Sigmoid colon (tissue), 7 donors: ENCODE measurements at places on chromosomes 2 and 18. TPM values are rescaled to one million over a fixed set of nuclear protein-coding genes. Genes with fewer than 3 reads are reported as not detected.

MOCOS gene
- total RNA-seq, result 0.49 TPM

- DNase-seq, result no peak
Observed at GRCh38 chr2:62307469-62308389, 111.8 kb downstream of the B3GNT2 start.

RND3 gene
- 28.9 TPM for total RNA-seq

GRCh38 chr2:168632709-168633121, 169.7 kb upstream of the NOSTRIN start:
- DNase-seq, result no peak

DNA sequence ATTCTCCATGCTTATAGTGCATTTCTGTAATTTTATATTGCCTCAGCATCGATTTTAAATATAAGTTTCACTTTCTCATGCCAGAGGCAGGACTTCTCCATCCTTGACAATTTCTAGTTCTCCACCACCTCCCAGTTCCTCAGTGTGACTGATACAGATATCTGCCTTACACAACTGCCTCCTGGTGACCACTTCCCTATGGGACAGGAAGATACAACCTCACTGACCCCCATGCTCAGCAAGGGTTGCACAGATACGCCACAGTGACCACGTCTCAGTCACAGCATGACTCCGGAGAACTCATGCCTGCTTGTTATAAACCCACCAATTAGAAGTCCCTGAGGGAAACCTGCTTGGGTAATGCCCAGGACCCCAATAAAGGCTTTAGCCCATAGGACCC, 284.0 kb upstream of the MC4R start:
- DNase-seq, result no peak

IL37 gene
- not detected for total RNA-seq

- no peak for DNase-seq
Observed at GRCh38 chr2:46634905-46635304, 155.5 kb downstream of the TMEM247 start.

DNA sequence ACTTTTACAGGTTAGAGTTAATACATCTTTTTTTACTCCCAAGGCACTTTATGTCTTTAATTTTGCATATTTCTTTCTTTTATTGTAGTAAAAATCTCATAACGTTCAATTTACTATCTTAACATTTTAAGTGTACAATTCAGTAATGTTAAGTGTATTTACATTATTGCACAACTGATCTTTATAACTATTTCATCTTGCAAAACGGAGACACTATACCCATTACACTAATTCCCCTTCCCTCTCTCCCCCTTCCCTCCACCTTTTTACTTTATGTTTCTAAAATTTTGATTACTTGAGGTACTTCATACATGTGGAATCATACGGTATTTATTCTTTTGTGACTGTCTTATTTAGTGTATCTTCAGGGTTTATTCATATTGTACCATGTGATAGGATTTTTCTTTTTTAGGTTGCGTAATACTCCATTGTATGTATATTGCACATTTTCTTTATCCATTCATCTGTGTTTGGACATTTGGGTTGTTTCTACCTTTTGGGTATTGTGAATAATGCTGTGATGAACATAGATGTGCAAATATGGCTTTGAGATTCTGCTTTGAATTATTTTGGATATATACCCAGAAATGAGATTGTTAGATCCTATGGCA, 75.0 kb downstream of the ACSL3 start:
- no peak for DNase-seq

DNA sequence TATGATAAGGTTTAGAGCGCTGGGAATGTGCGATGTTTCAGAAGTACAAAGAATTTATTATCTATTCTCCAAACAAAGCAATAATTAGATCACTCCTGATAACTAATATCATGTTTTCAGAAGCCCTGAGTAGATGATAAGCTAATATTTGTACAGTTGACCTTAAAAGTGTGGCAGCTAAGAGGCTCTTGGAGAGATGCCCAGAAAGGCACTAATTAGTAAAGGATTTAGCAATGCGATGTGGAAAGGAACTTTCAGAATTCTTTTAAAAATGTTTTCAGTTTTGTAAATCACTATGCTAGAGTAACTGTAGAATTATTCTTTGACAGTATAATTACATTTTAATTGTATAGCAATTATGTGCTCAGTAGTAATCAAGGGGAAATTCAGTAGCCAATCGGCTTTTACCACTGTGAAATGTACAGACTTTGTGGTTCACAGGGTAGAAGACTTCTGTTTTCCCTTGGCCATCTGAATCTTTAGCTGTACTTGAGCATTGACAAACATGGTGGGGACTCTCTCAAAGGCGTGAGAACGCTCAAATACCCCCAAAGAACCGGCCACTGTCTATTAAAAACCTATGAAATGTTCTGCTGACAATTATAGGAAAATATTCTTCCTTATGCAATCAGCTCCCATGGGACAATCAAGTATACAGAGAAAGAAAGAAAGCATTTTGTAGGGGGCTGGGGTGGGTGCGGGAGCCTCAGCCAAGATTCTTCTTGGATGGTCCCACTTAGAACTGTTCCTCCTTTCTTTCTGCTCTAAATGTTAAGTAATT, 262.8 kb upstream of the AGAP1 start:
- DNase-seq, result no peak

KCNG3 gene
- total RNA-seq, result 0.95 TPM

DNA sequence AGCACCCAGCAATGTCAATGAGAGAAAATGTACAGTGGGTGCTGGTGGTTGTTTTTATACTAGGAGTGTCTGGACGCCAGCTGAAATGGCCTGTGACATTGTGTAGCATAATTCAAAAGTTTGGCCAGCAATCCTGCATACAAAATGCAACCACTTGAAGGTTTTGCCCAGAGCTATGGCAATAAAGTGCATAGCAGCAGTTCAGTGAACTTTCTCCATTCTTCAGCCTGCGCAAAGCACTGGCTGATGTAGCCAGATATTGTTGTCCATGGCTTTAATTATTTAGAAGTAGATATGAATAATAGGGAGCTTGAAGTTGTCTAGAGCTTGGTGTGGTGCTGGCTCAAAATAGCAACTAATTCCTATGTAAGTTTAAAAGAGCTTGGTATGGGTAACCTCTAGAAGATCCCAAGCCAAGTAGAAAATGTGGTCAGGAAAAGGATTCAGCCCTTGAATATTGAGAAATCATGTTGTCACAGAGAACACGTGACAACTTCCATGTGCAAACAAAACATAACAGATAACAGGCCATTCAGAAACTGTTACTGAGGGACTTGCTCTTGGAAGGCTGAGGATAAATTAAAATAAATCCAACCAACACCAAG, 33.3 kb upstream of the PGAP1 start:
- DNase-seq, result no peak

FAM161A gene
- 1.5 TPM for total RNA-seq

UGT1A5 gene
- not detected for total RNA-seq

CDKL4 gene
- 1.8 TPM for total RNA-seq

DNA sequence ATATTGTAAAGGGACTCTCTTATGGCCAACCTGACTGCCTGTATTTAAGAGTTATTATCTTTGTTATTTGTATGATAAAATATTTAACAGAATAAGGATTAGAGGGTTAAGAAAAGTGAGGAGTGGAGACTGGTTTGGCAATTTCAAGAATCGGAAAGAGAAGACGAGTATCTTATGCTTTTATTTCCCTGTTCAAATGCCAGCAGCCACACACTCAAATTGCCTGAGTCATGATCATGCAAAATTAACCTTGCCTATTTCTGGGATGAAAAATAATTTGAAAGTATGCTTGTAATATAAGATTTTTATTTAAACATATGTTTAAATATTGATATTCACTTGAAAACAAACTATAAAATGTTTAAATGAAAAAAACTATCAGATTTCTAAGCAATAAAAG, 188.6 kb downstream of the CD226 start:
- no peak for DNase-seq

GRCh38 chr2:234842753-234843152, 109.1 kb upstream of the SH3BP4 start:
- DNase-seq, result no peak

- no peak for DNase-seq
Observed at GRCh38 chr18:59456657-59457056, 97.6 kb upstream of the LMAN1 start.

- DNase-seq, result no peak
Observed at GRCh38 chr2:235194836-235195235, 243.0 kb downstream of the SH3BP4 start.

THSD7B gene
- total RNA-seq, result 0.16 TPM

ALK gene
- total RNA-seq, result 2.9 TPM

GRCh38 chr2:186544255-186544675, 45.6 kb upstream of the ITGAV start:
- DNase-seq, result no peak

DNA sequence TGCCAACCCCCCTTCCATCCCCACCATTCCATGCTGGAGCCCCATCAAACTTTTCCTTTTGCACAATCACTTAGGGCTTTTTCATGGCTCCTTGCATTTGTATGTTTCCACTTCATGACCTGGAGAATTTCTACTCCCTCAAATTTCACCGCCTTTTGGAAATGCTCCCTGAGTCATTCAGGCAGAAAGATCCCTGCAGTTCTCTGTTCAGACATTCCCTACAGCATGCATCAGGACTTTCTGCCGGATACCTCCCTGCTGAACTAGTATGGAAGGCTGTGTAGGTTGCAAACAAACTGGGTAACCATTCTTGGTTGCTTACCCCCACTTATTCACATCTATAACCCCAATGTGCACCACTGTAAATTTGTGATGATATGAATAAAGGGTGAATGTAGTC, 389.6 kb upstream of the CELF4 start:
- no peak for DNase-seq

- DNase-seq, result peak; percentile 85
Observed at GRCh38 chr2:7044253-7045250, 127.3 kb downstream of the RNF144A start.

DSG1 gene
- not detected for total RNA-seq

DNA sequence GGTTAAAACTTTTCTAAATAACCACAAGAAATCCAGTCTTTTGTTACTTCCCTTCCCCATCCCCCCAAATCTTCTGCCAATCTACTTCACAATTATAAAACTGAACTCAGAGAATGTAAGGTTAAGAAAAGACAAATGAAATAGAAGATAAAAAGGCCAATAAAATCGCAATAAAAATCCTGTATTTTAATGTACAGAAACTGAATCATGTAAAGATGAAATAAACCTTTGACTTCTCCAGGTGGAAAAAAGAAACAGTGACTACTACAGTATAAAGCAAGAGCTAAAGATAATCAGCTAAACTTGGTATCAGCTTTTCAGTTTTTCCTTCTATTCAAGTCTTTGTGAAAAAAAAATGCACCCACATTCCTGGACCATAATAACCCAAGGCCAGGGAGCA, 1.7 kb downstream of the SYT4 start:
- DNase-seq, result no peak

DNA sequence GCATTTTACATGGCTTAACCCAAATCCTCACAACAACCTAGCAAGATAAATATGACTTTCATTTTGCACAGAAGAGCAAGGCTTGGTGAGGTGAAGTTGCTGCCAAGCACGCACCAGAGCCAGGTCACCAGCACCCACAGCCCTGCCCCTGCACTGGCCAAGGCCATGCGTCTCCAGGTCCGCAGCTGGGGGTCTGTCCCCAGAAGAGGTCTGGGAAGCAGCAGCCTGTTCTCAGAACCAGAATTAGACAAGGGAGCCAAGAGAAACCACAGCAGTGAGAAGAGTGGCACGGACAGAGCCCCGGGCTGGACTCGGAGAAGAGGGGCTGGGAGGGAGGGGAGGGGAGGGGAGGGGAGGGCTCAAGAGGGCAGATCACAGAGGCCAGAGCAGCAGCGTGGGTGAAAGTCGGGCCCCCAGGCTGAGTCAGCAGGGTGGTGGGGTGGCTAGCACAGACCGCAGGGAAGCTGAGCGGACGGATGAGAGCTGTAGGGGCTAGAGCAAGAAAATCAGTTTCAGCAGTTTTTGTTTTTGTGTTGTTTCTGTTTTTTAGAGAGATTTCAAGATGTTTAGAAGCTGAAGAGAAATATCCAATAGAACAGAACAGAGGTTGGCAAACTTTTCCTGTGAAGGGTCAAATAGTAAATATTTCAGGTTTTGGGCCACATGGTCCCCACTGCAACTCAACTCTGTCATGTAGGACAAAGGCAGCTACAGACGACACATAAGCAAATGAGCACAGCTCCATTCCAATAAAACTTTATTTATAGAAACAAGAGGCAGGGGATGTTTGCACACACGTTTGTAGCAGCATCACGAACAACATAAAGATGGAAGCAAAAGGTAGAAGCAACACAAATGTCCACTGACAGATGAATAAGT, 7.4 kb upstream of the MTERF4 start:
- DNase-seq, result peak; percentile 22

GRCh38 chr18:76915456-76915855, 93.1 kb downstream of the ZNF236 start:
- no peak for DNase-seq

DNA sequence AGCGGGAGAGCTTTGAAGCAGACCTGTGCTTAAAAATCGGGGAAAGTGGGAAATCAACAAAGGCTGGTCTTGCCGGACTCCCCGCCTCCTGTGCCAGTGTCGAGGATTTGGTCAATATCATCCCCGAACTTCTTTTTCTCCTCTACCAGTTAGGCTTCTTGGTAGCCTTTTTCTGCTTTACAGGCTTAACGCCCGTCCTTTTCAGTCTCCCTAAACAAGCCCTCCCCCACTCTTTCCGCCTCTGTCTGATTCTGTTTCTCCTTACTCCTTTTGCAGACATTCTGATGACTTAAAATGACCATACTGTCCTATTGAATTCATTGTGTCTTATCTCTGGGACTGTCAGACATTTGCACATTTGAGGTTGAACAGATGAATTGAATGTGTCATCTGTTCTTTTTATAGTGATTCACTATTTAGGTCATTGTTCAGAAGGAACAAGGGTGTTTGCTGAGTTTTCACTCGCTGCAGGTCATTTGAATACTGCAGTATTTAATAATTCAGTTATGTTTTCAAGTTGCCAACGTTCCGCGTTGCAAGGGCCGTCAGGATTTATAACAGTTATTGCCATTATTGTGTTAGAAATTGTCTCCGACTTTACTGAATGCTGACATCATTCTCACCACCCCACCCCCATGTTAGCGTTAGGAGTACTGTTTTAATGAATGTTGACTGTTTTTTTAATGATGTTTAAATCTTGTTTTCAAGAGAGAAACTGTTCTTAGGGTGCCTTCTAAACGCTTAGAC, 1.1 kb downstream of the ITGAV start:
- no peak for DNase-seq

TOGARAM2 gene
- 2.9 TPM for total RNA-seq

DNA sequence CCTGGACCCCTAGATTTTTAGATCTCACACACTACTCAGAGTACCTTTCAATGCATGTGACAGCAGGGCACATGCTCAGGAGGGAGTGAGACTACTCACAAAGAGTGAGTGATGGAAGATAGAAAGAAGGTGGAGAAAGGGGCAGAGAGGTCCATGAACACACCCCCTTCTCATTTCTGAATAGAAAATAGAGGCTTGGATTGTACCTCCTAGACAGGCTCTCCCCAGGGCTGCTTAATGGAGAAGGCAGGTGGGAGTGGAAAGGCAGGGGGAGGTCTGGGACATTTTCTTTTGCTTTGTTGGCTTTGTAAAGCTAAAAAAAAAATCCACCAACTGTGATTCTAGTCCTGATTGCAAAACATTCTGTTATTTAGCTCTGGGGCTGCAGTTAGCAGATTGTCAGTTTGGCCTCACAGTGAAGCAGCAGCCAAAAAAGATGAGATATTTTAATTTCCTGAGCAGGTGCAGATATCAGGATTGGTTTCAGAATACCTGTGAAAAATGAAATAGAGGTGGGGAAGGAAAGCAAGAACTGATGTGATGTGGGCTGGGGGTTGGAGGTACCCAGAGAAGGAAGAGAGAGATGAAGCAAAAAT, 119.3 kb upstream of the GYPC start:
- no peak for DNase-seq
